ENCODE measurements at places on chromosomes 7 and 10.

GRCh38 chr10:128001849-128002248, 94.9 kb downstream of the PTPRE start:
- DNase-seq: no peak

DNA sequence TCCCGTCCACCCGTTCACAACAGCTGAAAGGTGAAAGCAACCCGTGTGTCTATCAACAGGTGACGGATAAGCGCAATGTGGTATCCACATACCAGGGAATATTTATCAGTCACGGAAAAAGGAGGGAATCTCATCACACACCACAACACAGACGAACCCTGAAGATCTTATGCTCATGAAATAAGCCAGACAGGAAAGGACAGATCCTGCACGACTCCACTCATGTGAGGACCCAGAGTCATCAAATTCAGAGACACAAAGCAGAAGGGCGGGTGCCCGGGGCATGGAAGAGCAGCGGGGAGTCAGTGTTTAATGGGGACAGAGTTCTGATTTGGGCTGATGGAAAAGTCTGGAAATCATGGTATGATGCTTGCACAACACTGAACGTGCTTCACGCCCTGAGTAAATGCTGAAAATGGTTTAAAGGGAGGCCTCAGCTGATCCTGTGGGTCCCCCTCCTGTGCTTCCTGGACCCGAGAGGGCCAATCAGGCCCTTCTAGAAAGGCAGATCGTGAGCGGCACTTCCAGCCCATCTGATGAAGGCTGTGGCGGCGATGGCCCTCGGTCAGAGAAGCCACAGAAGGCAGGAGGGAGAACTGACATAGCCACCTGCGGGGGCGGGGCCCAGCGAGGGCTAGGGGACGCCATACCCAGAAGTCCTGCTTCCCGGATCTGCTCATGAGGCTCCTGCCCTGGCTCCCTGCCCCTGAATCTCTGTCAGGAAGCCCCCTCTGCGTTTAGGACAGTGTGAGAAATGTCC, 19.1 kb downstream of the WDR86 start:
- no peak for DNase-seq

DNA sequence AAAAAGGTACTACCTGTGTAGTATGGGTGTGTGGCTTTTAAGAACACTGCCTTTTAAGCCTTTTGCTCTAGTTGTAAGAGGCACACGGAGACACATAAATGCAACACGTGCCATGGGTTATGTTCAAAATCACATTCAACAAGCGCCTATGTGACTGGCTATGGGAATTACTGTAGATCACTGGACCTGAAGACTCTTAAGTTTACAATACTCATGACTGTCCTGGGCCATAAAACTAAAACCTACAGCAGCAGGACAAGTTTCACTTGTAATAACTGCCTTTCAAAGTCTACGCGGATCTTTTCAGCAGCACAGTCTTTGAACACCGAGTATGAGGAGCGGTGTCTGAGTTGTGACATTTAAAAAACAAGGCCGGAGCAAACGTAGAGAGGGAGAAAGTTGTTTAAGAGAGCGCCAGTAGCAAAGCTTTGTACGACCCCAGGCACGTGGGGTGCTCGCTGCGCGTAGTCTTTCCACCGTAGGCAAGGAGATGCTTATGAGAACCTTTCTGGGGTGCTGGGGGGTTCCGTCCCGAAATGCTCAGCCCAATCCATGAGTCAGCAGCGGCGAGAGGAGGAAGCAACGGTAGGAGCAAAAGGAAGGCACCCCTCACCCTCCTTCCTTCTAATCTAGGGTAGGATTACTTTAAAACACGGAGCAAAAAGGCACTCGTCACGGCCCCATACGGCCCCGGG, 662 bp downstream of the DNAJC2 start:
- peak; percentile 73 for DNase-seq

DNA sequence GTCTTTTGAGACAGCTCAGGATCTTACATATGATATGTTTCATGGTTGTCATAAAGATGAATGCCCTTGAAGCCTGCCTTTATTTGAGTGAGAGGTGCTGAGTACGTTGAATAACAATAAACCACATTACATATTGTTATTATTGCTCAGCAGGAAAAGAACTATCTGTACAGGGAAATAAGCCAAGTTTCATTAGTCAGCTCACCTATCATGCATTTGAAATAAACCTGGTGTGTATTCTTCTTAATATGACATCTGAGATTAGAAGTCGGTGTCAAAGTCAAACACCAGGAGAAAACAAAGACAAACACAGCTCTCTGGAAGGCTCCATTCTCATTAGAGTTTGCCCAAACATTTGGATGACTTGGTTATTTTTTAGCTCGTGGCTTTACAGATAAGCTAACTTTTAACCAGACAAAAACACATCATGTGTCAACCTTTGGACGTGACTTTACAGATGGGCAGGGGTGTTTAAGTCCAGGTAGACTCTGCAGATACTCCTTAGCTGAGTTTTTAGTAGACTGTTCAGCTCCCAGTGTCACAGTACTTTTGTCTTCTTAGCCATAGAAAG, 71.2 kb upstream of the AOAH start:
- DNase-seq: no peak

DNA sequence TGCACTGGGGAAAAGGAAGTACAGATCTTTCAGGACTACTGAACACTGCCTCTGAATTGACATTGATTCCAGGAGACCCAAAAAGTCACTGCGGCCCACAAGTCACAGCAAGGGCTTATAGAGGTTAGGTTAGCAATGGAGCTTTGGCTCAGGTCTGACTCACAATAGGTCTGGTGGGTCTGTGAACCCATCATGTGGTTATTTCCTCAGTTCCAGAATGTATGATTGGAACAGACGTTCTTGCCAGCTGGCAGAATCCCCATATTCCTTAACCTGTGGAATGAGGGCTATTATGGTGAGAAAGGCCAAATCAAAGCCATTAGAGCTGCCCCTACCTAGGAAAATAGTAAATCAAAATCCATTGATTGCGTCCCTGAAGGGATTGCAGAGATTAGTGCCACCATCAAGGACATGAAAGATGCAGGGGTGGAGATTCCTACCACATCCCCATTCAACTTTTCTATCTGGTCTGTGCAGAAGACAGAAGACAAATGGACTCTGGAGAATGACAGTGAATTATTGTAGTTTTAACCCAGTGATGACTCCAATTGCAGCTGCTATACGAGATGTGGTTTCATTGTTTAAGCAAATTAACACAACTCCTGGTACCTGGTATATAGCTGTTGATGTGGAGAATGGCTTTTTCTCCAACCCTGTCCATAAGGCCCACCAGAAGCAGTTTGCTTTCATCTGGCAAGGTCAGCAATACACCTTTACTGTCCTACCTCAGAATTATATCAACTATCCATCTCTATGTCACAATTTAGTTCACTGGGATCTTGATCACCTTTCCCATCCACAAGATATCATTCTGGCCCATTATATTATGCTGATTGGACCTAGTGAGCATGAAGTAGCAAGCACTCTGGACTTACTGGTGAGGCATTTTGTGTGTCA, 44.5 kb upstream of the PIK3CG start:
- DNase-seq: no peak

DNA sequence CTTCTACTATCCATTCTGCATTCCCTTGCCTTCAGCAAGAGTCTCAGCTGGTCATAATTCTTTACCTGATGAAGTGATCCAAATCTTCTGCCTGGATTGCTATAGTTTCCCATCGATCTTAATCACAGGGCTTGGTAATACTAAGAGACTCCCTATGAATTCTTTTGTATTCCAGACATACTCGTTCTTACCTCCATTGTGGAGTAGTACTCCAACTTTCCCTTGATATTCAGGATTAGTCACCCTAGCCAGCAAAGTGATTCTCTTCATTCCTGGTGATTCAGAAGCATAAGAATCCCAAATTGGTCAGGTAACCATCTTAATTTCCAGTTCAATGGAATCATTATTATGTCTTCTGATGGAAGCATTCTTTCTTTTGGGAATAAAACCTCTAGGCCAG, 96.7 kb downstream of the TWIST1 start:
- DNase-seq: no peak

DNA sequence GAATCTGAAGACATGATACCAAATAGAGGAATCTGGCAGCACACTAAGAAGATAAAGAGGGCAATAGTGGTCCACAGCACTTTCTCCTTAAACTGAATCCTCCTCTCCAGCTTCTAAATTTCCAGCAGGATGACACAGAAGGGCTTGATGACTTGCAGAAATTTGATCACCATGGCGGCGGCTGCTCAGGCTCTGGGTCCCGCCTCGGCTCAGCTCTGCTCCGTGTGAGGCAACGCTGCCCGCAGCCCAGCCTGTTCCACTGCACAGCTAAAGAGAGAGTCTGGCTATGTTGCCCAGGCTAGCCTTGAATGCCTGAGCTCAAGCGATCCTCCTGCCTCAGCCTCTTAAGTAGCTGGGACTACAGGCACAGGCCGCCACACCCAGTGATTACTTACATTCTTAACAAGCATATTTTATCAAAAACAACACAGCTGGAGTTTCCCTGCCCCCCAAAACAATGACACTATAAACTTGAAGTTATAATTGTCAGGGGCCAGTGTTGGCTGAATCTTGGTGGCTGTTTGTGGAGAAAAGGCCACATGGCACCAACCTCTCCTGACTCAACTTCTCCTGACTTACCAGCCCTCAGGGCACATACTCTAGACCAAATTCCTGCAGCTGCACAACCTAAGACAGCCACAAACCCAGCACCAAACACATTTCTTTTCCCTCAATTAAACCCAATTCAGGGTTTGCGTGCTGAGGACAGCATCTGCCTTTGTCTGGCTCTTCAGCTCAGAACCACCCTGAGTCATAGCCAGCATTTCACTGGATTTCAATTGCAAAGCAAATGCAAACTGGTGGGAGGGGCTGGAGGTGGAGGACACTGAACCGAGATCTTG, 11.6 kb upstream of the TNPO3 start:
- DNase-seq: peak; percentile 80

DNA sequence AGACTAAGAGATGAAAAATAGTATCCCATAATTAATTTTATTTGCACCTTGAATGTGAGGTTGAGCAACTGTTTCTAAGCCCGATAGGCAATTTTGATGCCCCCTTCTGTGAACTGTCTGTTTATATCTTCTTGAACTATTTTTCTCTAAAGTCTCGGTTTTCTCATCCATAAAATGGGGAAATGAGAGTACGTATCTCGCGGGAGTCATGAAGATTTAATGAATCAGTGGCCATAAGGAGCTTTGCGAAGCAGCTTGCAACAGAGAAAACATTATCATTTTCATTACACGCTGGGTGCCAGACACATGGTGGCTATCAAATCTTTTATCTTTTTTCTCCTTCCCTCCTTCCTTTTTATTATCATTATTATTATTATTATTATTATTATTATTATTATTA, 108.1 kb upstream of the CARD11 start:
- no peak for DNase-seq

DNA sequence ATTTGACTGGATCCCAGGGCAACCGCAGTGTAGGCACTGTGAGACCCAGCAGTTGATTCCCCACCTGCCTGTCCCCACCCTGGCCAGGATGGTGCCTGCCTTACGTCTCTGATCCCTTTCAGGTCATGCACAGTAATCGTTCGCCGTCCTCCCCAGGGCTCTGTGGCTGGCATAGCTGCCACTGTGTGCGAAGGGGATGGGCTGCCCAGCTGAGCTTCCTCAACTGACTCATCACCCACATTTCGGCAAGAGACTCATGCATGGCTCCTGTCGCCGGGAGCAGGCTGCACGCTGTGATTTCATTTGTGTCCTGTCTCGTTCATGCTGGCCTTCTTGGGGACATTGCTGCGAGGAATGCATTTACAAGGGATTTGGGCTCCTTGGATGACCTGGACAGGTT, 252.4 kb downstream of the KLF6 start:
- DNase-seq: peak; percentile 50
